ENCODE measurements at places on chromosomes 11 and 22.

- no peak for DNase-seq
Observed at GRCh38 chr11:2396471-2396870, 4.1 kb upstream of the TSSC4 start.

- DNase-seq = no peak
Observed at GRCh38 chr11:120281143-120281795, 41.3 kb downstream of the POU2F3 start.

- DNase-seq = no peak
Observed at GRCh38 chr11:132704781-132705375, 827.4 kb downstream of the OPCML start.

- no peak for DNase-seq
Observed at GRCh38 chr11:15370495-15371147, 255.9 kb downstream of the INSC start.

DNA sequence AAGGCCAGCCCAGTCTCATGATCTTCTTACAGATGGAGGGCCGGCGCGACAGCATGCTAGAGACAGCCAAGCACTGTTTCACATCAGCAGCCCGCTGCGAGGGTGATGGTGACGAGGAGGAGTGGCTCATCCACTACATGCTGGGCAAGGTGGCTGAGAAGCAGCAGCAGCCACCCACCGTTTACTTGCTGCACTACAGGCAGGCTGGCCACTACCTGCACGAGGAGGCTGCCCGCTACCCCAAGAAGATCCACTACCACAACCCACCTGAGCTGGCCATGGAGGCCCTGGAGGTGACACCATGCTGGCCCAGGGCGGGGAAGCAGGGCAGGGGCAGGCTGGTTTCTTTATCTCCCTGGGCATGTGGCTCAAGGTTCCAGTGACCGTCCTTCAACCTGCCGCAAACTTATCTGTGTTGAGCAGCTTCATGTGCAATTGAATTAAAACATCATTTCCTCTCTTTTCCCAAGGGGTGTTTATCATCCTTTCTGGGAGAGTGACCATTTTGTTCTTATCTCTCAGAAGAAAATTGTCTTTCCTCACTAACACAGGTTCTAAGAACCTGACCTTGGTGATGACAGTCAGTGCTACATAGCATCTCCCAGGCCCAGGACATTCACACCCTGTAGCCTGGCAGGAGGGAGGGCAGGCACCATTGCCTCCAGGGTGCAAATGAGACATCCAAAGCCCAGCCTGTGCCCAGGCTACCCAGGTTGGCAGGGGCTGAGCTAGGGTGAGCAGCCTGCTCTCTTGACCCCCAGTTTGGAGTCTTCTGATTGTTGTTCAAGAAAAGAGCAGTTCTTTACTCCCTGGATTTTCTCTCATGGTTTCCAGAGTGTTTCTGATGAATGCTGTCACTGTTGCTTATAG, 80.7 kb downstream of the CABIN1 start:
- no peak for DNase-seq

DNA sequence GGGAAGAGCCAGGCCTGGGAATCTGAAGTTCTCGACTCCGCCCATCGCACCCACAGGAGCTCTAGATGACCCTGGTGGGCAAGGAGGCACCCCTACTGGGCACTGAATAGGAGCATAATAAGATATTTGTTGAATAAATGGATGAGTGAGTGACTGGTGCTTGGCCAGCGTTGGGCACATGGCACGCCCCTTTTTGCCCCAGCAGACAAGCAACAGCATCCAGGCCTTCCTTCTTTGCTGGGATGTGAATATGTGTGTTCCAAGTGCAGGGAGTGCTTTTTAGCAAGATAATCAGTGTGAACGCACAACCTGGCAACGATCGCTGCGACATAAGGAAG, 443 bp upstream of the CELF1 start:
- DNase-seq = no peak

- no peak for DNase-seq
Observed at GRCh38 chr11:103995896-103996295, 40.5 kb upstream of the DDI1 start.

DNA sequence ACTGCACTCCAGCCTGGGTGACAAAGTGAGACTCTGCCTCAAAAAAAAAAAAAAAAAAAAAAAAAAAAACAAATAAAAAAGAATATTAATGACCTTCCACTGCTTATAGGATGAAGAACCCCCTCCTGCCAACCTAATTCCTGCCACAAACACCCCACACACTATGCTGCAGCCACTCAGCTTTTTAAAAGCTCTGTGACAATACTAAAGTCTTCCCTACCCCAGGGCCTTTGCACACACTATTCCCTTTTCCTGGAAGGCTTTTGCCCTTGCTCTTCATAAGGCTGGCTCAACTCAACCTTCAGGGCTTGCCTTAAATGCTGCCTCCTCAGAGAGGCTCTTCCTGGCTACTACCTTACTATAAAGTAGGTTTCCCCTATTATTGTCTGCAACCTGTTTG, 10.8 kb upstream of the KCNJ11 start:
- no peak for DNase-seq

GRCh38 chr11:12914400-12914912, 94.7 kb upstream of the RASSF10 start:
- DNase-seq = peak; percentile 3

DNA sequence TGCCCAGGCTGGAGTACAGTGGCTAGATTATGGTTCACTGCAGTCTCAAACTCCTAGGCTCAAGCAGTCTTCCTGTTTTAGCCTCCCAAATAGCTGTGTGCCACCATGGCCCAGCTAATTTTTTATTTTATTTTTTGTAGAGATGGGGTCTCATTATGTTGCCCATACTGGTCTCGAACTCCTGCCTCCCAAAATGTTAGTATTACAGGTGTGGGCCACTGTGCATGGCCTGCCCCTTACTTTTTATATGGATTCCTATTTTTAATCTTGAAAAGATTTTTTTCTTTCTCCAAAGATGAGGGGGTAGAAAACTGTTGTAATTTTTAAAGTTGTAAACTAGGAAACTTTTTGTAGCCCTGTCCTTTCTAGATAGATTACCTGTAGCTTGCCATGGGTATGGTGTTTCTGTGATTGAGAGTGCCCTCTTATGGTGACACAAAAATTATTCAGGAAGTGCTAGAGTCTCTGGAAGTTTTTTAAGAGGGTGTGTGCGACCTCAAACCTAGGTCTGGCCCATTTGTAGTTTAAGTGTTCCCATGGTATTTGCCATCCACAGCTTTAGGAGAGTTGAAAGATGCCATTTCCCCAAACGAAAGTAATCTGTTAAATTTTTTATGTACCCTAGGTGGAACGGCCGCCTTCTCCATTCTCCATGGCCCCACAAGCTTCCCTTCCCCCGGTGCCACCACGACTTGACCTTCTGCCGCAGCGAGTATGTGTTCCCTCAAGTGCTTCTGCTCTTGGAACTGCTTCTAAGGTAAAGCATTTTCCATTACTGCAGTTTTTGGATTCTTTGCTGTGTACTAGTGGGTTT, 32.4 kb downstream of the MCAM start:
- no peak for DNase-seq

DNA sequence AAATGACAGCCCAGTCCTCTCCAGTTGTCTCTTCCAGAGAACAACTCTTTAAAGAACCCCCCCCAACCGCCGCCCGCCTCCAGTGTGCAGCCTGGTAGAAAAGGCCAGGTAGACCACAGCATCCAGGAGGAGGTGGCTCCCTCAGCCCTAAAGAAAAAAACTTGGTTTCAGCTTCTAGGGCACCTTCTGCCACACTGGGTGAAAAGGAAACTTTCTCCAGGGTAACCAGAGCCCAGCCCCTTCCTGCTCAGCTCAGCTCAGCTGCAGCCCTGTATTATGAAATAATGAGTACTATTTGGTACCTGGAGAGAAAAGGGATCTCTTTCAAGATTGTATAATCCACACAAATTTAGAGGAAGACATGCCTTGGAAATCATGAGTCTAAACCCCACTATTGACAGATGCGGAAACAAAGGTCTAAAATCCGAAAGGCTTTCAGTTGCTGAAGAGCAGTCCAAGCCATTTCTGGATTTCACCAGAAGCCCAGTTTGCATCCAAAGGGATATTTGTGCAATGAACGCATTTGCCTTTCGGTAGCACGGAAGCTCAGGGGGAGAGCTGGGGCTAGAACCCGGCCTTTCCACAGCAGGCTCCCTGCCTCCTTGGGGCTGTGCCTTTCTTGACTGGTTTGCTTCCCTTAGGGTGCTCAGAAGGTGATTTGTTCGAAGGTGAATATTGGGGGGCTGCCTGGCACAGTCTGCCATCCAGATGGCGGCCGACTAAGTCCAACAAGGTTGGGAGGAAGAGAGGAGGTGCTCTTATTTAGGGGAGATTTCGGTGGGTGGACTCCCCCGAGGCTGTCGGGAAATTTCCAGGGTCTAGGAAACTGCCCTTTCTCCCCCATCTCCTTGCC, 3.3 kb downstream of the FXYD6 start:
- no peak for DNase-seq

GRCh38 chr11:94030059-94030458, 8.9 kb downstream of the HEPHL1 start:
- no peak for DNase-seq

GRCh38 chr22:36977401-36977861, 41.8 kb downstream of the TST start:
- peak; percentile 79 for DNase-seq

DNA sequence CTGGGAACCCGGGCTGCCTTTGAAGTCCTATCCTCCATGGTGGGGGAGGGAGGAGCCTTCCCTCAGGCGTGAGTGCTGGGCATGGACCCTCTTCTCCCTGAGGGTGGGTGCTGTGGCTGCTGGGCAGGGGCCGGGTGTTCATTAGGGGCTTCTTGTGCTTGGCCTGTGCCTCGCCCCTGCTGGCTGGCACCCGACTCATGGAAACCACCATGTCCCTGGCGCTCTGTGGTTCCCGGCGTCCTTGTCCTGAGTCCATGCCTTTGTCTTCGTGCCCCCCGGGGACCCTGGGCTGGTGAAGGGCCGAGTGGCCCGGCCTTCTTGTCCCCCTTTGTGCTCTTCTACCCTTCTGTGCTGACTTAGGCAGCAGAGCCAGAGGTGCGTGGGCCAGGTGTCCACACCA, 23.2 kb downstream of the TPCN2 start:
- no peak for DNase-seq

DNA sequence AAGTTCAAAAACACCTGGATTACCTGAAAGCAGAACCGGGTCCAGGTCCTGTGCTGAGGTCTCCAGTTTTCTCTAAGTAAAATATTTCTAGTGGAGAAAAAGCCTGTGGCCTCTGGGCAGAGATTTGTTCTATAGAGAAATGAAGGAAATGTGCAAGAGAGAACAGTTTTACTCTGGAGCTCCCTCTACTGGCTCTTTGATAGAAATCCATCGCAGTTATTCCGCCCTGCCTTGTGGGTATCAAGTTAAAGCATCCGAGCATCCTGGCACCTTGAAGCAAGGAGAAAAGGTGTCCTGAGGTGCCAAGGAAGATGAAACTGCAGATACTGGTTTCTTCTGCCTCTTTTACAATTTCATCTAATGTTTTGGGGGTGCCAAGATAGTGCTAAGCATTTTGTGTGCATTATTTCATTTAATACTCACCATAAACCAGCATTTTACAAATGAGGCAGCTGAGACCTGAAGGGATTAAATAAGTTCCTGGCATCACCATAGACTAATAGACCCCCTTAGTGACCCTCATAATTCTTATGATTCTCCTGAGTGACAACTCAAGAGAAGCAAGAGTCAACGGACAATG, 113.1 kb upstream of the HSD17B12 start:
- DNase-seq = no peak
